BJ (cell line): ENCODE measurements at places on chromosomes 2 and 18. TPM values are rescaled to one million over a fixed set of nuclear protein-coding genes. Genes with fewer than 3 reads are reported as not detected.
A peak's percentile ranks its signal among the peaks of the same experiment; 100 is the strongest.

DNA sequence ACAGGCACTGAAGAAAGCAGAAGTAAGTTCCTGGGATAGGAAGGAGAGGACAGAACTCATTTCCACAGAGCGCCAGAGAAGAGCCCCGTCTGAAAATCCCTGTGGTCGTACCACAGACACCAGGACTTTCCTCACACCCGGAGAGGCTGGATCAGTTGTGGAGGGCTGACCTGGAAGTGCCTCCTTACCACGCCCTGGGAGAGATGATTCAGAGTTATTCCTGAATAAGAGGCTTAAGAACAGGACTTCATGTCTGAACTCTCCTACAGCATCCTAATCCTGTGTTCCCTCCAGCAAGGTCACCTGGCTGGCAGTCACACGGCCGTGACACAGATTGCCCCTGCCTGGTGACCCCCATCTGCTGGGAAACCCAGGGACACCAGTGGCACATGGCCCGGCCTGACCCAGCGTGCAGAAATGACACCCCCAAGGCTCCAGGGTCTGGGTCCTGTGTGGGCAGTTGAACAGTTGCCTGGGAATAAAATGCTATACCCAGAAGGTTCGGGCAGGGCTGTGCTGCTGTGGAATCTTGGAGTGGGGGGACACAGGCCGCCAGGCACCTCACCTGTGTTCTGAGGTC is 105.9 kb downstream of the PXDN start:
- no peak for DNase-seq

DNA sequence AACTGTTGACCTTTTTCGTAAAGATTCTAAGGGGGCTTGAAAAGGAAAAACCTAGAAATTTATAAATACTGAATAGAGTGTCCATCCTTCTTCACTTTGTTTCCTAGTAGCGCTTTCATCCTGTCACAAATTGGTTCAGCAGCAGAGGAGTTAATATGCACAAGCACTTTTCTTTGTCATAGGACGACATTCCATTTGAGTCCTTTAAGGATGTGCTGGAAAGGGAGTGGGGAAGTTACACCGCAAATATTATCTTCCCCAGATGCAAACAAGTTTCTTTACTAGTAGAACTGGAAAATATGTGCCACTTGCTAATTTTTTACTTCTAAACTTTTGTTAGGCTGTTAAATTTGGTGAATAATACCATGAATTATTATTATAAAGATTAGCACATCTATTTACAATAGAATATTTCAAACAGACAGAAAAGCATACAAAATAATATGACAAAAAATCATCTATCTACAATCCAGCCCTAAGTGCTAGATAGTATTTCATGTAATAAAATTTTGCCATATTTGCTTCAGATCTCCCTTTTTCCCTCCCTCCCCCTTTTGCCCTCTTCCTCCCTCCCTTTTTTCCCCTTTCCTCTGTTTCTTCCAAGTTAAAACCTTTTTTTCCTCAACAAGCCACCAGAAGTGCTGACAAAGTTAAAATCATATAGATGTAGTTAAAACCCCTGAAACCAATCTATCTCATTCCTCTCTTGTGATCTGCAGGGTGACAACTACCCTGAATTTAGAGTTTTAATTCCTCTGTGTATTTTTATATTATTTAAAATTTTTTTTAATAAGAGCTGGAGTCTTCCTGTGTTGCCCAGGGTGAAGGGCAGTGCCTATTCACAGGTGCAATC is 50.5 kb upstream of the MAP4K3 start:
- DNase-seq, result no peak

GRCh38 chr2:218822622-218823021 is 9.0 kb downstream of the PRKAG3 start:
- no peak for DNase-seq

DNA sequence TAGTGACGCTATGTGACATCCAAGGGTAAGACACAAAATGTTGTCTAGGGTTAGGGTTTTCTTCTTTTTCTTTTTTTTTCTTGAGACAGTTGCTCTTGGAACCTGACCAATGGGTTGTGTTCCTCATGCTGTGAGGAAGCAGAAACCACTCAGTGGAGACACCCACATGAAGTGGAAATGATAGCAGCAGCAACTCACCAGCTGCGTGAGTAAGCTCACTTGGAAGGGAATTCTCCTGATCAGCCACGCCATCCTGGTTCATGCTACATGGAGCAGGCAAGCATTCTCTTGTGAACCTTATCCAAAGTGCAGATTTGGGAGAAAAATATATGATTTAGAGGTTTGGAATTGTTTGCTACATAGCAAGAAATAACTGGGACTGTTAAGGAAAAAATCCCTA is 863.7 kb downstream of the EPHA4 start:
- peak; percentile 57 for DNase-seq

GRCh38 chr18:33154049-33154448 is 286.5 kb downstream of the CCDC178 start:
- no peak for DNase-seq

DNA sequence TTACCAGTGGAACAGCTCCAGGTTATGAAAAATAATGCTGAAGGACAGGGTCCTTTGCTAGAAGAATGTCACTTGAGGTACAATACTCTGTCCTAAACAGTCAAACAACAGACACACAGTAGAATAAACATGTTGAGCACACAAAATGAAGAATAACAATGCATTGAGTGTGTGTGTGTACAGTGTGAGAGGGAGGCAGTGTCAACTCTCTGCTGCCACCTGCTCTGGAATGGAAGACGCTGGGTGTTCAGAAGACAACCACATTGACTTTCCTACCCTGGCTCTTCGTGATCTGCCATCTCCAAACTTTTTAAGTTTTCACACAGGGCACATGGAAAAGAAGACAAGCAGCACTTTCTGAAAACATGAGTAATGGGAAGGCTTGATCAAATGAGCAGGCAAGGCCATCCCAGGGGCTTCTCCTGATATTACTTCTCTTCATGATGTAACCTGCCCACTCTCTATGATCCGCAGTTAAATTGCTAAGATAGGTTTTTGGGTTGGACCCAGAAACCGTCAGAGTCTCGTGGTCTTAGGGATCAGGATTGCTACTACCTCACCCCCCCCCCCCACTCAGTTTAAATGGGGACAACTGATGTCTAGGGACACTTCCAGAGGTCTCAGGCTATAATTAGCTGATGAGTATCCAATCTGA is 533.2 kb upstream of the TNP1 start:
- DNase-seq, result no peak

GRCh38 chr18:36392164-36392978 is 94.9 kb downstream of the FHOD3 start:
- no peak for DNase-seq

GRCh38 chr2:172836347-172836821 is 100.7 kb downstream of the RAPGEF4 start:
- peak; percentile 17 for DNase-seq

- DNase-seq, result no peak
Observed at GRCh38 chr2:239154971-239155805, 245.6 kb downstream of the HDAC4 start.

GRCh38 chr18:39162013-39162827 is 1596.6 kb upstream of the CELF4 start:
- DNase-seq, result no peak

The RAD51AP2 gene
- not detected in 2 replicates for polyA plus RNA-seq

The SERPINB3 gene
- polyA plus RNA-seq, result not detected in 2 replicates

The ASTL gene
- not detected in 2 replicates for polyA plus RNA-seq

The IER3IP1 gene
- 11.1 and 31.7 TPM in 2 replicates for polyA plus RNA-seq
